ENCODE measurements at places on chromosomes 7 and 10. TPM values are rescaled to one million over a fixed set of nuclear protein-coding genes. Genes with fewer than 3 reads are reported as not detected.

MYPN gene
- total RNA-seq, result 18.6 TPM

MORN4 gene
- 4.2 TPM for total RNA-seq

SCART1 gene
- 4.2 TPM for total RNA-seq

RNF32 gene
- 0.43 TPM for total RNA-seq

ACHE gene
- not detected for total RNA-seq

PNLIPRP2 gene
- total RNA-seq, result not detected

DCLRE1C gene
- 12.6 TPM for total RNA-seq

SOSTDC1 gene
- total RNA-seq, result not detected

CALY gene
- not detected for total RNA-seq

ERVW-1 gene
- total RNA-seq, result not detected

GBX1 gene
- total RNA-seq, result not detected

WNT2 gene
- 140 TPM for total RNA-seq

VTI1A gene
- total RNA-seq, result 31.6 TPM

LAMB4 gene
- 0.64 TPM for total RNA-seq

ACTR3C gene
- total RNA-seq, result 7.4 TPM

CALML3 gene
- total RNA-seq, result not detected

ANXA8L1 gene
- total RNA-seq, result 9.0 TPM

ADARB2 gene
- total RNA-seq, result not detected

ZNF736 gene
- total RNA-seq, result 7.4 TPM

GARIN1A gene
- total RNA-seq, result 0.64 TPM

BTBD16 gene
- not detected for total RNA-seq

NRBF2 gene
- total RNA-seq, result 29.3 TPM

CPN1 gene
- not detected for total RNA-seq

ETV1 gene
- 11.7 TPM for total RNA-seq

GBF1 gene
- 58.3 TPM for total RNA-seq

ANKRD61 gene
- total RNA-seq, result not detected

EGFR gene
- total RNA-seq, result 98.9 TPM

GRID2IP gene
- not detected for total RNA-seq

LIMK1 gene
- 44.9 TPM for total RNA-seq

PAX4 gene
- total RNA-seq, result not detected

PCGF5 gene
- 29.4 TPM for total RNA-seq

DRGX gene
- total RNA-seq, result not detected

ABCF2 gene
- 47.7 TPM for total RNA-seq

SYCE1 gene
- total RNA-seq, result 1.6 TPM

GIMAP7 gene
- not detected for total RNA-seq

NUPR2 gene
- total RNA-seq, result not detected

ASB15 gene
- total RNA-seq, result not detected

THSD7A gene
- total RNA-seq, result 1.6 TPM

OPALIN gene
- total RNA-seq, result not detected

AOC1 gene
- not detected for total RNA-seq

UPK3BL1 gene
- 7.3 TPM for total RNA-seq

TMEM176A gene
- total RNA-seq, result not detected

DHTKD1 gene
- total RNA-seq, result 30.7 TPM

CABCOCO1 gene
- total RNA-seq, result 3.2 TPM

DDC gene
- total RNA-seq, result not detected

FAM25C gene
- not detected for total RNA-seq

HOXA5 gene
- total RNA-seq, result 7.4 TPM

ASZ1 gene
- total RNA-seq, result under 0.01 TPM

GTPBP10 gene
- 16.0 TPM for total RNA-seq

PRSS1 gene
- not detected for total RNA-seq

NKX1-2 gene
- not detected for total RNA-seq

PLXDC2 gene
- 12.6 TPM for total RNA-seq

ITPRID1 gene
- not detected for total RNA-seq

GPR26 gene
- total RNA-seq, result not detected

PDZD7 gene
- 1.9 TPM for total RNA-seq

OR6B1 gene
- under 0.01 TPM for total RNA-seq

OR6V1 gene
- not detected for total RNA-seq

ECHS1 gene
- total RNA-seq, result 50.3 TPM

All from fibroblast of villous mesenchyme (primary cell).